ENCODE measurements at places on chromosomes 7 and 10. TPM values are rescaled to one million over a fixed set of nuclear protein-coding genes. Genes with fewer than 3 reads are reported as not detected.

The SPDYE5 gene
- 0.28 TPM for total RNA-seq

The KAZALD1 gene
- 12.1 TPM for total RNA-seq

The PLEKHS1 gene
- total RNA-seq, result 11.6 TPM

- peak overlapping the region; percentile 40 for H3K4me3 ChIP-seq
- peak overlapping the region; percentile 32 for H3K27ac ChIP-seq
- peak; percentile 16 for DNase-seq
- peaks cover 15% of the 10 kb centered on the region for H3K4me1 ChIP-seq
- peaks cover 12% of the 10 kb centered on the region for H3K36me3 ChIP-seq
- H3K27me3 ChIP-seq, result no peaks in the 10 kb centered on the region
Measured at GRCh38 chr7:36154255-36155212, 1.5 kb downstream of the EEPD1 start.

GRCh38 chr7:114937446-114937845, 15.6 kb downstream of the MDFIC start:
- peaks cover 6% of the 10 kb centered on the region for H3K4me1 ChIP-seq
- H3K4me3 ChIP-seq, result no peak overlapping the region
- no peak for DNase-seq
- no peak overlapping the region for H3K27ac ChIP-seq
- no peaks in the 10 kb centered on the region for H3K36me3 ChIP-seq
- no peaks in the 10 kb centered on the region for H3K27me3 ChIP-seq

DNA sequence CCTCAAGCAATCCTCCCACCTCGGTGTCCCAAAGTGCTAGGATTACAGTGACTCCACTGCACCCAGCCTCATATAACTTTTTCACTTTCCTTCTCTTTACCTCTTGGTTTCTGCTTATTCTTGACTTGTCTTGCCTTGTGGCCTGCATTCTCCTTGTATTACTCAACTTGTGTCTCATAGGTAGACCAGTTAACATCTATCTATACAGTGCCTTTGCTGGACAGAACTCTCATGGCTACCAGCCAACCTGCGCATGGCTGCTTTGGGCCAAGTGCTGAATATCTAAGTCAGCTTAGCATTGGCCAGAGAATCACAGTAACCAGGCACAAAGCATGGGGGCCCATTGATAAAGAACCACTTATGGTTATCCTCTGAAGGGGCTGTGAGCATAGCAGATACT, 42.6 kb upstream of the ZNRF2 start:
- H3K36me3 ChIP-seq, result no peaks in the 10 kb centered on the region
- no peak overlapping the region for H3K4me3 ChIP-seq
- no peaks in the 10 kb centered on the region for H3K27me3 ChIP-seq
- H3K27ac ChIP-seq, result no peak overlapping the region
- no peak for DNase-seq

DNA sequence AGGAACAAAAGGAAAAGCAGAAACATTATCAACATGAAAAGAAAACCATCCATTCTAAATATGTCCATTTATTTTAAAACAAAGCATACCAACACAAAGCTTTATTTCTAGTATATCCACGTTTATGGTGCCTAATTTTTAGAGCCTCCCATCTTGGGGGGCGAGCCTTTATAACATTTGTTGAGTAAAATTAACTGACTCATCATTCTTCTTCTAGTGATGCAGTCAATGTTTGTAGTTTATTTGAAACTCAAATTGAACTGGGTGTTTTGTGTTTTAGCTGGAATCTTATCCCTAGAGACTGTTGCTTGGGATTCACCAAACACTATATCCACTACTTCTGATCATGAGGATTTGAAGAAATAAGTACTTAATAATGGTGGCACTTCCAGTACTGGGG, 366.4 kb upstream of the NPVF start:
- H3K4me1 ChIP-seq, result peaks cover 6% of the 10 kb centered on the region
- H3K27ac ChIP-seq, result no peak overlapping the region
- no peaks in the 10 kb centered on the region for H3K27me3 ChIP-seq
- H3K36me3 ChIP-seq, result no peaks in the 10 kb centered on the region
- DNase-seq, result no peak

All from lung (tissue), 17 donors.